Vagina (tissue), 2 donors: ENCODE measurements at places on chromosomes 1 and 21. TPM values are rescaled to one million over a fixed set of nuclear protein-coding genes. Genes with fewer than 3 reads are reported as not detected.
A peak's percentile ranks its signal among the peaks of the same experiment; 100 is the strongest.

Gene PIK3C2B
- 52.1 TPM for total RNA-seq

Gene CLEC20A
- total RNA-seq = not detected

Gene OR2W3
- total RNA-seq = 3.9 TPM

Gene ABCD3
- 16.2 TPM for total RNA-seq

Gene GNPAT
- 28.7 TPM for total RNA-seq

Gene ADGRL2
- 68.0 TPM for total RNA-seq

Gene COL6A1
- total RNA-seq = 520 TPM

Gene CLCNKA
- 0.25 TPM for total RNA-seq

DNA sequence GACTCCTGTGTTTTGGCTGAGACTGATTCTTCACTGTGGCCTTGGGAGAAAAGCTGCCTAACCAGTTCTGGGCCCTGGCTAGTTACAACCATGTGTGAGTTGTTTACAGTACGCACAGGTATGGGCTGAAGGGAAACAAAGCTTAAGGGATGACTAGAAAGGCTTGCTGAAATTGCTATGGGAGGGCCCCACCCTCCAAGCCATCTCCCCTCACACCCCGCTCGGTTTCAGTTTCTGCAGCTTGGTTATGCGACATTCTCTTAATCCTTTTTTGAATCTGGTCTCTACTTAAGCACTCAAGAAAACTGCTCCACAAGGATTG is 43.1 kb downstream of the PBX1 start:
- DNase-seq = no peak

GRCh38 chr21:36690628-36691554 is 8.0 kb upstream of the SIM2 start:
- no peak for DNase-seq

- no peak for DNase-seq
Measured at GRCh38 chr1:35452106-35452774, 105.0 kb downstream of the KIAA0319L start.

GRCh38 chr1:234918961-234919761 is 209.5 kb downstream of the TOMM20 start:
- DNase-seq = no peak

DNA sequence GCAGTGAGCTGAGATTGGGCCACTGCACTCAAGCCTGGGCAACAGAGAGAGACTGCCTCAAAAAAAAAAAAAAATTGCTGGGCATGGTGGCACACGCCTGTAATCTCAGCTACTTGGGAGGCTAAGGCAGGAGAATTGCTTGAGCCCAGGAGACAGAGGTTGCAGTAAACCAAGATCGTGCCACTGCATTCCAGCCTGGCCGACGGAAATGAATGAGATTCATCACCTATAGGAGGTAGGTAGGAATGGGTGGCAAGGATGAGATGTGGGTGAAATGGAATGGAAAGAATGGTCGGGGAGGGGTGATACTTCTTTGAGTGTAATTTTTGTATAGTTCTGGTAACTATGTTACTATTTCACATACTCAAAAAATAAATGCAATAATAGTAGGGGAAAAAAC is 15.4 kb downstream of the CTXND2 start:
- DNase-seq = no peak

DNA sequence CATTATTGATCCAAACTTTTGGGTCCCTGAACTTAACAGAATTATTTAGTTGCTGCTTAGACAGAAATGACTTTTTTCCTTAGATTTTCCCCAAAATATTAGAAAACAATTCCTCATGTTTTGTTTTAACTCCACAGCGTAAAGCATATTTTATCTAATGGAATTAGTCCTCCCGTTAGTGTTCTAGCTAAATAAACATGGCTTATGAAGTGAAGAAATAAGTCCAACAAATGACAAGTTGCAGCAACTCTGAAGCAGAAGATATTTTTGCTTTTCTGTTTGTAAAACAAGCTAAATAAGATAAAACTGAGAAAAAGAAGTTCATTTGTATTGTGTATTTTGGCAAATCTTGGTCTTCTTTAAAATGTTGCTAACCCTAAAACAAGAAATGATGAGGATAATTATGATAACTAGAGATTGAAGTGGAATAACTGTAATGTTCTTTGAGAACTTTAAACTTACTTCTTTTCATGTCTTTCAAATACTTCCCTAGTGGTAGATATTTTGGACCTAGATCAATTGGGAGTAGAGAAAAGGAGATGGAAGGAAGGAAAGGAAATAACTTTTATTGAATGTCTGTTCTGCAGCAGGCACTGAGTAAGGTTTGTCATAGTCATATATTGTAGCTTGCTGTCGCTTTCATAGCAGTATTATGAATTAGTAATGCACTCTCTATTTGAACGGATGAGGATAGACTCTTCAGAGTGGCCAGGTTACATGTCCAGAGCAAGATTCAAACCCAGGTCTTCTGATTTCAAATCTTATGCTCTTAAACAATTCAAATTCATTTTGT is 12.5 kb downstream of the NFIA start:
- DNase-seq = no peak

GRCh38 chr1:42620307-42620706 is 37.9 kb upstream of the PPIH start:
- DNase-seq = no peak

DNA sequence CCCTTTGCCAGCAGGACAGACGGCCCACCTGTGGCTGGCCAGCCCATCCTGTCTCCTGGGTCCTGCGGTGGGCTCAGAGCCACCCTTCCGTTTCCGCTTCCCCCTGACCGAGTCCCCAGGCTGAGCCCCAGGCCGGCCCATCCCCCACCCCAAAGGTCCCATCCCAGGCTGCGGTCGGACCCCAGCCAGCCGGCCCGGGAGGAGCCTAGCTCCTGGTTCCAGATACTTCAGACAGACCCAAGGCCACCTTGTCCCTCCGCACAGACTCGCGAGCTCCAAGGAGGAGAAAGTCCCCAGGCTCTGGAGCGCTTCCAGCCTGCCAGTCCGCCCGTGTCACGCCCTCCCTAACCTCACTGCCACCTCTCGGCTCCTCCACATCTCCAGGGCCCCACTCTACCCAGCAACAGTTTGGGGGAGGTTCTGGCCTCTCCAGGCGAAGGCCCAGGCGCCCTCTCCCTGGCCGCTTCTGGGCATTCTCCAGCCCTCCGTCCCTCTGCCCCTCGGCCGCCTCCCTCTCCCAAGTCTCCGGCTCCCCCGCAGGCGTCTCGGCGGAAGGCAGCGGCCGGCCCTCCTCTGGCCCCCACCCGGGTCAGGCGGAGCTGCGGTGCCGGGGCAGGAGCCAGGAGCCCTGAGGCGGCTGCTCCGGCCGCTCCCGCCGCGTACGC is 835 bp downstream of the LRRN2 start:
- no peak for DNase-seq

GRCh38 chr1:5651964-5652821 is 340.0 kb downstream of the NPHP4 start:
- peak; percentile 91 for DNase-seq

DNA sequence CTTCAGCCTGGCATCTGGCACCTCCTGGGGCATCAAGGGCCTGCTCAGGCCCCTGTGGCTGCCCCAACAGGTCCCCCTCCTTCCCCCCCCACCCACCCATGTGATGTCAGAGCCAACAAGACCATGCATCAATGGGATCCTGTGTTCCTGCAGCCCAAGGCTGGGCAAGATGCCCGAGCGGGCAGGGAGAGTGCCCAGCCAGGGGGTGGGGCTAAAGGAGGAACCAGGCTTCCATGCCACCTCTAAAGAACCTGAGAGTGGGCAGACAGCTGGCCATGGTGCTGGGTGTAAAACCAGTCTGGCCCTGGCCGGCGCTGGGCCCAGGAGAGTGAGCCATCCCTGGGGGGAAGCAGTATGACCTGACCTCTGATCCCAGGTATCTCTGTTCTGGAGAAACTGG is 7.6 kb downstream of the COL16A1 start:
- DNase-seq = no peak

DNA sequence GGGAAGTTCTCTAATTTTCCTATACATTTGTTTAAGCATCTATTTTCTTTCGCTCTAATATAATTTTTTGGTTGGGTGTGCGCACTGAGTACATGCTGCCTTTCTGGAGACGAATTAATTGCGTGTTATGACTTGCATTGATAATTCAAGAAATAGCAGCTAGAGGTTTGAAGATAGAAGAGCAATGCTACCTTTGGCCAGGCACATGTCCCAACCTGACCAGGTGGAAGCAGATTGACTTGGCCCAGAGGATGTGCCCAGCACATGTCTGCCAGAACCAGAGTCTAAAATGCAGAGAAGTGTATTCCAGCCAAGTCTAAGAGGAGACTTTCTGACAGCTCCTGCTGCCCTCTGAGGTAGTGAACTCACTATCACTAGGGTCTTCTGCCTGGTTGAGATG is 114.3 kb downstream of the SLC35F3 start:
- no peak for DNase-seq

DNA sequence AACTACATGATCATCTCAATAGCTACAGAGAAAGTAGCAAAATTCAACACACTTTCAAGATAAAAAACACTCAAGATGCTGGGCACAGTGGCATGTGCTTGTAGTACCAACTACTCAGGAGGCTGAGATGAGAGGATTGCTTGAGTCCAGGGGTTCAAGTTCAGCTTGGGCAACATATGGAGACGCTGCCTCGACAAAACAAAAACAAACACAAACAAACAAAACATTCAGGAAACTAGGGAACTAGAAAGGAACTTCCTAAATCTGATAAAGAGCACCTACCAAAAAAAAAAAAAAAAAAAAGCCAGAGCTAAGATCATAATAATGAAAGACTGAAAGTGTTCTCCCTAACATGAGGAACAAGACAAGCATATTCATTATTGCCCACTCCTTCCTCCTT is 22.8 kb upstream of the RNF186 start:
- DNase-seq = no peak

DNA sequence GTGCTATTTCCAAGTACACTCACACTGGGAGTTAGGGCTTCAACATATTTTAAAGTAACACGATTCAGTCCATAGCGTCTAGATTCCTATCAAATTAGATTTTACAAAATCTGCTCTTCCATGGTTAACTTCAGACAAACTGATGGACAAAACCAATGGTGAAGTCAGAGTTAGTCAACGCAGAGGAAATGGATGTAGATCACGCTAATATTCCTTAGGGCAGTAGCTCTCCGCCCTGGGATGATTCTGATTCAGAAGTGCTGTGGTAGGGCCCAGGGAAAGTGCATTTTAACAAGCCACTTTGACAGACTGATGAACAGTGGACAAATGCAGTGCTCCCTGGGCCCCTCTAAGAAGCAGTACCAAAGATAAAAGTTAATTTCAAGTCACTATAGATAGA is 83.2 kb downstream of the HIVEP3 start:
- DNase-seq = no peak

GRCh38 chr1:245673881-245674414 is 519.2 kb downstream of the KIF26B start:
- no peak for DNase-seq

DNA sequence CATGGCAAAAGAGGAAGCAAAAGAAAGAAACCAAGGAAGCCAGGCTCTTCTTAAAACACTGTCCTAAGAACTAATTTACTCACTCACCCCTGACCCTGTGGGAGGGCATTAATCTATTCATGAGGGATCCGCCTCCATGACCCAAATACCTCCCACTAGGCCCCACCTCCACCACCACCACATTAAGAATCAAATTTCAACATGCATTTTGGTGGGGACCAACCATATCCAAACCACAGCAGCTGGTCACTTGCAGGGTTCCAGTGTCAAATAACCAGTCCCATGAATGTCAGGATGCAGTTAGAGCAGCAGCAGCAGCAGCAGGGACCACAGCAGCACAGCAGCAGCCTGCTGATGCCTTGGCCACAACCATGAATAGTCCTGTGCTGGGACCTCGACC is 83.8 kb downstream of the ZC3H11B start:
- DNase-seq = no peak

DNA sequence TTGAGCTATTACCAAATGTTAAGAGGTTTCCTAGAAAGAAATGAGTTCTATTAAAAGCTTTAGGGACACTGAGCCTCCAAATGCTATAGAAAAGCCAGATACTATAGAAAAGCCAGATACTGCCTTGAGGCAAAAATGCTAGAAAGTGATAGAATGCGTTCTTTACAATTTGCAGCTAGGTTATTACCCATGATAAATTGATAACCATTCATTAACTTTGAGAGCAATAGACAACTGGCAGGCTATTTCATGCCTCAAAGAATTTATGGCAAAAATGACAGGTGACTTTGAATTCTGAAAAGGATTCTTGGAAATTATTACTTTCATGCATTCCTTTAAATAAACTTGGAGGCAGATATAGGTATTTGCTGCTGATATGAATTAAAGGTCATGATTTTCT is 51.6 kb downstream of the SMYD3 start:
- DNase-seq = no peak

GRCh38 chr1:21782349-21782867 is 541 bp downstream of the USP48 start:
- no peak for DNase-seq

GRCh38 chr1:38578271-38578951 is 281.2 kb downstream of the RRAGC start:
- DNase-seq = no peak

DNA sequence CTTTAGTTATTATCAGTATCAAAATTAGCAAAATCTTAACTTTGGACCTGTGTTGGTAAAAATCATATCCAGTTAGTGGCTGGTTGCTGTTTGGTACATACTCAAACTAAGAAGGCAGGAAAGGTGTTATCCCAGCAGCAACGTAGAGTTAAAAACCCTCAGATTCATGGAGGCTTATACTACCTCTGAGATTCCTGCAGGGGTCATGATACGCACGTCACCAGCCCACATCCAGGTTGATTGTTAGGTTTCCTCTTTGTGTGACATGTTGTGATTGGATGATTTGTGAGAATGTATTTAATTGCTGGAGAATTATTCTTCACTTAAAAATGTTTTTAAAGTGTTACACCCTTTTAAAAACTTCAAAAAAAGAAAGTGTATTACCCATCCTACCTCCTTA is 423.3 kb upstream of the ADGRL2 start:
- no peak for DNase-seq

DNA sequence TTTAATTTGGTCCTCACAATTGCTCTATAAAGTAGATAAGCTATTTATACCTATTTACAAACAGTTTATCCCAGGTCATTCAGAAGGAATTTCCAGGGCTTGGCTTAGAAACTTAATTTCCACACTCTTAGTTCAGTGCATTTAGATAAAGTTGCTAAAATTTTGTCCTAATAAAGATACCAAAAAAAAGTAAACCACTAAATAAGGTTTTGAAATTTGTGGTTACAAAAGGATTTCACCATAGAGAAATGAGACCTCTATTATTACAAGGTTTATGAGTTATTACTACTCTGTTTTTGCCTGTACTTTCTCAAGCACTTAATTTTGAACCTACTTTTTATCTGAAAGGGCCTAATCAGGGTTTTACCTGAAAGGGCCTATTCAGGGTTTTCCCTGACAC is 22.4 kb downstream of the PTPN22 start:
- no peak for DNase-seq

- no peak for DNase-seq
Measured at GRCh38 chr1:15847893-15848142, 311 bp downstream of the SPEN start.

DNA sequence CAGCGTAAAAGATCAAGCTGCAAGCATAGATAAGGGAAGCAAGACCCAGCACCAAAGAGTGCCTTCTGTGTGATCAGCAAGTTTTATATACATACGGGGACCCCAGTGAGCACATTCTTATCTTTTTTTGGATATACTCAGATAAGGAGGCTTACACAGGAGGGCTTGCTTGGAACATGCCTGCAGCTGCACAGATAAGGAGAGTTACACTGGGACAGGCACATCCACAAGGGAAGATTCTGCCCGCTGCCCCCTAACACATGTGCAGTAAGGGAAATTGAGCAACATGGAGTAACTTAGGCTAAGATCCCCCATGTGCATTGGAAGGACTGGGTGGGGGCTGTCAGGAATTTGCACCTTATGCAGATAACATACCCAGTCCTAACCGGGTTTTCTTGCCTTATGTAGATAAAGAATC is 1334.8 kb downstream of the MRPL39 start:
- DNase-seq = no peak

GRCh38 chr1:217881131-217881543 is 250.0 kb downstream of the SPATA17 start:
- DNase-seq = no peak
